ENCODE measurements at places on chromosomes 2 and 18.

- DNase-seq = no peak
Measured at GRCh38 chr18:41501848-41502247, 453.2 kb upstream of the PIK3C3 start.

DNA sequence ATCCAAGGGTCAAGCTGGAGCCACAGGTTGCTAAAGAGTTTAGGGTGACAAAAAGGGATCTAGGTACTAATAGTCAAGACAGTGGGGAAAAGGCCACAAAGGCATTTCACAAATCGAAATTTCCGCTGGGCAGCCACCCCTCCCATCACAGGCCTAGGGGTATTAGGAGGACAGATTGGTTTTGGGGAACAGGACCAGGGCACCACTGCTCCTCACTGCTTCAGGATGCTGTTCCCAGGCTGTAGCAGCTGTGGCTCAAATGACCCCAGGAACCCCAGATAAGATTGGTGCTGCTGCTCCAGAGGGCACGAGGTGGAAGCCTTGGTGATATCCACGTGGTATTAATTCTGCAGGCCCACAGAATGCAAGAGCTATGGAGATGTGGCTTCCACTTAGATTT, 22.7 kb downstream of the KLHL23 start:
- no peak for DNase-seq

DNA sequence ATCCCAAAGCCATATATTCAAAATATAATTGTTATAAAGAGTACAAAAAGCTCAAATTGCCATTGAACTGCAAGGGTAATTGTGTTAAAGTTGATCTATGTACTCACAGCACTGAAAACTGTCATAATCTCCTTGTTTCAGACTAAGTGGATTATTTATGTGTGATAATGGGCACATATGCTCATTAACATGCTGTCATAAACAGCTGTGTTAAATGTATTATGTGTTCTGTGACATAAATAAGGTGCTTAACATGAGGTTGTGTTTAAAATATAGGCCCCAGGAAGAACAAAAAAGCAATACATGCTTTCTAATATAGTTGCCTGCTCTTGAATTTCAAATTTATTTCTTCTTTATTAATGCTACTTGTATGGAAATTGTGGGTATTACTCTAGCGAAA, 409.5 kb downstream of the DCC start:
- DNase-seq = no peak

GRCh38 chr2:226799976-226800940, 638 bp upstream of the IRS1 start:
- DNase-seq = no peak

GRCh38 chr2:101466426-101466825, 8.5 kb downstream of the RFX8 start:
- no peak for DNase-seq

DNA sequence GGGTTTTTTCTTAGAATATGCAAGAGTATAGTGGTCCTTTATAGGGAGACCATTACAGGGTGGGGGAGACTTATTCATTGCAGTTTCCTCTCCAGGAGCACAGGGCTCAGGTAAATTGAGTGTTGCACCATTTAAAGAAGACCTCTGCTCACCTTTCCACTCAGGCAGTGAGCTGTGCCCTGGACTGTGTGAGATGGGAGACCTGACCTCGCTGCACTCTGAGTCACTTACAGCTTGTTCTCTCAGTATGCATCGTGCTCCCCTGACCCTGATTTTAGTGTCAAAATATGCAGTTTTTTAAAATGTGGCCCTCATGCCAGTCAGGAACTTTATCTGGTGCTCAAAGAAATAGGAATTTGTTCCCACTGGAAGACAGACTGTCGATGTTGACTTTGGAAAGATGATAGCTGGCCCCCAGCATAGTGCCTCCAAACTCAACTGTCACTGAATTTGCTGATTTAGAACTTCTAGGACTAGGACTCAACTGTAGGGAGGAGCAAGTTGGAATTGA, 146.7 kb upstream of the EPAS1 start:
- DNase-seq = no peak

GRCh38 chr2:57941816-57942215, 104.8 kb upstream of the VRK2 start:
- no peak for DNase-seq

- DNase-seq = peak; percentile 5
Measured at GRCh38 chr2:106192752-106193689, 1.1 kb downstream of the UXS1 start.

DNA sequence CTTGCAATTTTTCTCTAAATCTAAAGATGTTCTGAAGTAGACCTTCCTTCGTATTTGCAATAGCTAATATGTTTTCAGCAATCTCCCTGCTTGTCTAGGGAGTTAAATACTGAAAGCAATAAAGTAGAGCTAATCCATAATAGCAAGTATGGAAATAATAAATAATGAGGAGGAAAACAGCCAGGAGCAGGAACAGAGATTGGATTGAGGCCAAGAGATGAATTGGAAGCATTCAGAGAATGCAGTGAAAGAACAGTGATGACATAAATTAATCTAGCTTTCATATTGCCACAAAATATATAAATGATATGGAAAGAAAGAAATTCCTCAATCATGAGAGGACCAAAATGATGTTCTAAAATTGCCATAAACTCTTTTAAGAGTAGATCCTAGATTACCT, 679.7 kb downstream of the METTL4 start:
- DNase-seq = no peak

GRCh38 chr2:198883604-198884003, 574.1 kb downstream of the SATB2 start:
- DNase-seq = no peak

- DNase-seq = no peak
Measured at GRCh38 chr2:159595410-159596046, 20.8 kb downstream of the BAZ2B start.

DNA sequence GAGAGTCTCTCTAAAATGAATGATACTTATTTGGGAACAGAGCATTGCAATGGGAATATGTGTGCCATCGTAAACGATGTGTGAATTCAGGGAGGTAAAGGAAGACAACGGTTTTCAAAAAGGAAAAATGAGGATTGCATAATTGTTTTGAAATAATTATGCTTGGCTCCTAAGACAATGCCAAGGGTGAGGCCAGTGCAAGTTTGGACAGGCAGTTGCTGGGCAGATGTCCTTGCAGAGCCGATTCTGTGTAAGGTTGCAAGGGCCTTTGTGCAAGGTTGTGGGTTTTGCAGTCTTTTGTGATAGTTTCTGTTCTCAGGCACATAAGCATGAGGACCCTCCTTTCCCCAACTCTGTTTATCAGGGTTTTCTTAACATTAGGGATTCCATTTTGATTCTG, 70.0 kb upstream of the ZNF236 start:
- DNase-seq = no peak

DNA sequence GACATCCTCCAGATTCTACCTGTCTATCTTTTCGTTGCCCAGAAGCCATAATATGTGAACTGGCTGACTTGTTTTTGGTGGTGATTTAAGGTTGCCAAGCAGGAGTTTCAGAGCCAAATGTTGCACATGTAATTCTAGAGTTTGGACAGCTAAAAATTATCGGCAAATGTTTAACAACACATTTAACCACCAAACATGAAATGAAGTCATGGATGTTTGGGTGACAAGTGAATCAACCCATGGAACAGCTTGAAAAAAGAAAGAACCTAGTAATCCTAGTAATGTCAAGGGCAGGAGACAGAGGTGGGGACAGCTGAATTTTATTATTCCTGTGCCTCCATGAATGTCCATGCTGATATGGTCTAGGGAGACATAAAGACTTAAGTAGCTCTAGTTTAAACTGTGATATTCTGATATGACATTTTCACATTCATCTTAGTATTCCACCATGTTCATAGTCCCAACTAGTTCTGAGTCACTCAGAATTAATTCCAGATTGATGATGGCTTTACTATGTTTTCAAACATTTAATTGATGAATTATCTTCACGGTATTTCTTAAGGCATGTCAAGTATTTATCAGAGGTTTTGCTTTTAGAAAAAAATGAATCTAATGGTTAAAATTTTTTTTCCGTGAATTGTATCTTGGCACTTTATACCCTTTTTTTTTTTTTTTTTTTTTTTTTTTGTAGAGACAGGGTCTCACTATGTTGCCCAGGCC, 101.7 kb downstream of the SOCS6 start:
- no peak for DNase-seq

GRCh38 chr2:234395891-234396420, 100.9 kb downstream of the ARL4C start:
- no peak for DNase-seq

- DNase-seq = no peak
Measured at GRCh38 chr2:23135481-23136100, 249.4 kb upstream of the KLHL29 start.

DNA sequence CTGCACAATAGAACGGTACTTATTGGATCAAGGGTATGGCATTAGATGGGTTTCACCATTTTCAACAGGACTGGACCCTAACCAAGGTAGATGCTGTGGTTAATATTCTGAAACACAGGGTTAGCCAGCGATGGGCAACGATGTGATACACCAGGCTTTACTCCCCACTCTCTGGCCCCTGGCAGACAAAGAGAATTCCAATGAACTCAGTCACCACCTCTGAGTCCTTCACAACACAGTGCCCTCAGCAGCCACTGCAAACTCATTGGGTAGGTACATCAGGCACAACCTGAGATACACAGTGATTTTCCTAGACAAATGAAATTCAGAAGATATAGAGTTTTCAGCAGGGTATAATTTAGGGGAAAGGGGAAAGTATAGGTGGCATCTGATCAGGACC, 634.5 kb downstream of the ZEB2 start:
- no peak for DNase-seq

GRCh38 chr2:23904692-23905091, 22.2 kb downstream of the ATAD2B start:
- no peak for DNase-seq

DNA sequence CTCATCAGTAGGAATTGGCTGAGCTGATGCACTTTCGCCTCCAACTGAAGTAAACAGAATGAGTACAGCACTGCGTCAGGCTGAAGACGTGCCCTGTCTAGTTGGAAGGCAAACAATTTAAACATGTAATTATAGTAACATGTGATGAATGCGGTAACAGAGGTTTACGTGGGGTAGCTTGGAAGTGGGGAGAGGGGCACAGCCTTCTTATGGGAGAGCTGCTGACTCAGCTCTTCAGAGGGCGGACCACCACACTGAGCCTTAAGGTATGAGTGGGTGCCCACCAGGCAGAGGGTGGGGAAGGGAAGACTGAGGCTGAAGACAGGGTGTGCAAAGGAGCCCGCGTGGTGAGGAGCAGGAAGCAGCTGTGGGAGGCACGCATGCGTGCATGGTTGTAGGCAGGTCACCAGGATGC, 6.2 kb upstream of the EHD3 start:
- no peak for DNase-seq

DNA sequence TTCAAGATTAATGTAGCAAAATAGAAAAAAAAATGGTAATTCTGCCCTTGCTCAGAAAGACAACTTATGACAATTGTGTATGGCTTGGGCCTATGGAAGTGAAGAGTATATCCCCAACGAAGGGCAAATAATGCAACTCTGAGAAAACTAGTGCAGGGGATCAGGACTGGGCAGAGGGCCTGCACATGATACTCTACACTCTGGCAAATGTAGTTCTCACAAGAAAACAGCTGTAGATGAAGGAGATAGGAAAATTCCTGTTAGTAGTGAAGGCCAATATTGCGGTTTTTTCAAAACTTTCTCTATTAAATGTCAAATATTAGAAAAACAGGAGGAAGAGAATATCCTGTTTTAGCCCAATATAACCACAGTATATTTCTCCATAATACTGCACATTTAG, 77.8 kb downstream of the SCN9A start:
- DNase-seq = no peak

DNA sequence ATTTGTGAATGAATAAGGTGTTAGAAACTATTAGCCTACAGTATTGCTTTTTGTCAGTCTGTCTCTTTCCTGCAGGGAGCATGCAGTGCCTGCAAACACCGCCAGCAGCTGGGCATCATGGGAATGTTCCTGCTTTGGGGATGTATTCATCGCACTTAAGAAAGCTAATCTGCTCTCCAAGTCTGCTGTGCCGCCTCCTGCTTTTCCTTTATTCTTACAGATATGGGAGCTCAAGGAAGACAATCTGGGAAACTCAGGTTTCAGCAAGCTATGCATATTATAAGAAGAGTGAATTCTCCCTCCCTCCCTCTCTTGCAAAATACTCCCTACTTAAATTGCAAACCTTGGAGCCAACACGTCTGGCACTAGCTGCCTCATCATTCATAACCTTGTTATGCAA, 479.2 kb upstream of the ACVR2A start:
- no peak for DNase-seq

DNA sequence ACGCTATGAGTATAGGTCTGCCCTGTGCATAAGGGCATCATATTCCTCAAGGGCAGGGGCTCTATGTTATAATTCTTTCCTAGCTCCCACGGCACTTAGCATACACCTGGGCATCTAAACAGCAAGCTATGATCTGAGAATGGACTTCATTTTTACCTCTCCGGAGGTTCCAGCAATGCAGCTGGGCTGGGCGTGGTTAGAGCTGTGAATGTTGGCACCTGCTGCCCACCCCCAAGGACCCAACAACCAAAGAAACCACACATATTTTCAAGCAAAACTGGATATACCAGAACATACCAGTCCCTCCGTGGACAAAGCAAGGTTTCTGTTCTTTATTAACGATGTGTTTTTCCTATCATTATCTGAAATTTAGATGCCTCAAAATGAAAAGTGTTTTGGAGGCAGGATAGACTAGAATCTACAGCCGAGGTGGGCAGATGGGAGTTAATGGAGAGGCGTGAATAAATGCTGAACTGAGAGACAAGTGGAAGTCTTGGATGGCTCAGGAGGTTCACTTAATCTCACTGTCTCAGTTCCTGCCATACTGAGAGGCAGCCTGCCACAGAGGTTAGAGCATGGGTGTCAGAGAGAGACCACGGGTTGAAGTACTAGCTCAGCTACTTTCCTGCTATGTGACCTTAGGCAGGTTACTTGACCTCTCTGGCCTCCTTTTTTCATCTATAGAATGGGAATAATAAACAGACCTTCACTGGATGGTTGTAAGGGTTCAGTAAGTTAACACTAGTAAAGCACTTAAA, 186.6 kb upstream of the SMAD2 start:
- DNase-seq = no peak

GRCh38 chr2:20156076-20156759, 68.7 kb downstream of the SDC1 start:
- DNase-seq = no peak

- DNase-seq = no peak
Measured at GRCh38 chr2:44519026-44519425, 157.3 kb downstream of the CAMKMT start.

GRCh38 chr2:147408357-147408756, 436.5 kb upstream of the ACVR2A start:
- DNase-seq = no peak

- no peak for DNase-seq
Measured at GRCh38 chr2:235847576-235847975, 320.6 kb downstream of the GBX2 start.

GRCh38 chr2:41137031-41137430, 685.1 kb upstream of the SLC8A1 start:
- no peak for DNase-seq

GRCh38 chr2:231364961-231365810, 30.3 kb upstream of the B3GNT7 start:
- no peak for DNase-seq
